ENCODE measurements at places on chromosomes 7 and 10.

DNA sequence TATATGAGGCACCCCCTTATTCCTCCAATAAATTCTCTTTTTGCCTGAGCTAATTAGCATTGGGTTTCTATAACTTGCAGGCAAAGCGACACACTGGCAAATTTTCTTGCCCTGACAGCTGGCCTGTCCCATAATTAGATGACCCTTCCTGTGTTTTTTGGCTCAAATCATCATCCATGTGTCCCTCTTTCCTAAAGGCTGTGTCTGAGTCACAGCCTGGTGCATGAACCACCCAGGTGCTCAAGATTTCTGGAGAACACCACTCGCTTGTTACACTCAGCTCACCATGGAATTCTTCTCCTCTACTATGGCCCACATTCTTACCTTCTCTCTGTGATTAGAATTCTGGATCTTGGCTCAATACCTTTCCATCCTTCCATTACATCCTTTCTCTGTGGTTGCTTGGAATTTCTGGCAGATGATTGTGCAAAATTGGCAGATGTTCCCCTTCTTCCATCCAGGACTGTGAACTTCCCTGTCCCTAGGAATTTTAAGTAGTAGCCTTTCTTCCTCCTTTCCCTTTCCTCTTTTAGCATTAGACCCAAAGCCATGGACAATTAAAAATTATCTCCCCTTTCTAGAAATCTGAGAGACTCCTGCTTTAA is 116.0 kb upstream of the ANKRD1 start:
- peak; percentile 60 for DNase-seq

- DNase-seq = no peak
Observed at GRCh38 chr10:20492447-20492846, 404.7 kb downstream of the NEBL start.

DNA sequence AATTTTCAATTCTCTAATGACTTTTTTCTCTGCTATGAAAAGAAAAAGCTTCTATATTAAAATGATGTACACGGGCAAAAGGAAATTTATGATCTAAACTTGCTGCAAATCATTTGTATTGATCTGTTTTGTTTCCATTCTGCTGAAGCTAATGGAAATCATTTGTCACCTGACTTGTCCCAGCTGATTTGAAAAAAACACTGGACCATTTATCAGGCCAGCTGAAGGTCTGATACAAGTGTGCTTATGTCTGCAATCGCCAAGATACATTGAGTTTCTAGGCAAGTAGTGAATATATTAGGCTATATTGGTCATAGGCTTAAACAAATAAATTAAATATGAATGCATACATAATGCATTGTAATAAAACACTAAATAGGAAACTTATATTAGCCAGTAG is 1309.7 kb downstream of the REEP3 start:
- no peak for DNase-seq

GRCh38 chr7:22116451-22117030 is 170.8 kb upstream of the CDCA7L start:
- DNase-seq = peak; percentile 23

- no peak for DNase-seq
Observed at GRCh38 chr7:88775838-88776237, 16.3 kb downstream of the ZNF804B start.

- DNase-seq = no peak
Observed at GRCh38 chr7:77205706-77206105, 6.1 kb upstream of the FGL2 start.

DNA sequence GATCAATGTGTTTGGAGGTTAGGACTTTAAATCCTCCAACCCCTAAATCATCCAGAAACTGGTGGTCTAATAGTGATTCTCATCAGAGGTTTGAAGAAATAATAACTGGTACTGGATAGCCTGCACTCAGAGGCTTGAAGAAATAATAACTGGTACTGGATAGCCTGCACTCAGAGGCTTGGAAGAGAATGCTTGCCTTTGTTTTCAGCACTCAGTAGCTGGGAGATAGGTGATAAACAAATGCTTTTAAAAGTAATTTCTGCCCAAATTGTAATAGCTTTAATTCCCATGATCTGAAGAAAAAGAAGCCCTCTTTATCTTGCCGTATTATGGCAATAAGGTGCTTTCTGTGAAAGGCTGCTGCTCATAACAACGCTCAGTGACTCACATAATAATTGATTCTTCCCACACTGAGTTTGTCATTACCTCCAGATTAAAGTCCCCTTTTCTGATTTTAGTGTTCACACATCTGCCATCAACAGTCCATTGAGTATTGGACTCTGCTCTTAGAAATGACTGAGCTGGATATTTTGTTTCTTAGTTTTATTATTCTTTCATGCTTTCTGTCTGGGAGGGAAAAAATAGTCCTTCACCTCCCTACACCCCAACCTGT is 112.3 kb upstream of the PHYHIPL start:
- no peak for DNase-seq

GRCh38 chr7:93030605-93031225 is 87.1 kb downstream of the SAMD9 start:
- DNase-seq = peak; percentile 27

GRCh38 chr7:147496209-147496608 is 1094.4 kb upstream of the C7orf33 start:
- no peak for DNase-seq

GRCh38 chr7:108455551-108455997 is 662 bp downstream of the NRCAM start:
- no peak for DNase-seq

- no peak for DNase-seq
Observed at GRCh38 chr10:79074732-79075131, 6.0 kb downstream of the ZMIZ1 start.

- no peak for DNase-seq
Observed at GRCh38 chr7:95976369-95977060, 204.2 kb downstream of the DYNC1I1 start.

DNA sequence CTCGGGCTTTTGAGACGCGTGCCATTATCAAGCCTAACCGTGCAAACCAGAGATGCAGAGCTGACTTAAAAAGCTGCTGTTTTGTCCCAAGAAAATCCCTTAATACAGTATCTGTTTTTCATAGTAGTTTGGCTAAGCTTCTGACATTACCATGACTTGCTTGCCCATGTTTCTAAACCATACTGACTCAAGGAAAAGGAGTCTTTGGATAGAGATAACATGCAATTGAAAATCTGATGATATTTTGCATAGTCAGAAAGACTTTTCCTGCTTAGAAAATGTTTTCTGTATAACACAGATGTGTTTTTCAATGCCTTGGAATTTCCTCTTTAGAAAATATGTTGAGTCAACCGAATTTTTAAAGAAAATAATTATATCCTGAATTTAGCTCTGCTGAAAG is 21.5 kb upstream of the AKR1E2 start:
- peak; percentile 18 for DNase-seq

GRCh38 chr7:44811093-44811492 is 14.6 kb downstream of the PPIA start:
- DNase-seq = no peak

- DNase-seq = no peak
Observed at GRCh38 chr7:127153315-127153714, 99.4 kb downstream of the GRM8 start.

- no peak for DNase-seq
Observed at GRCh38 chr10:25336330-25336729, 161.5 kb downstream of the GPR158 start.

GRCh38 chr7:159084069-159084801 is 60.4 kb downstream of the VIPR2 start:
- DNase-seq = no peak

DNA sequence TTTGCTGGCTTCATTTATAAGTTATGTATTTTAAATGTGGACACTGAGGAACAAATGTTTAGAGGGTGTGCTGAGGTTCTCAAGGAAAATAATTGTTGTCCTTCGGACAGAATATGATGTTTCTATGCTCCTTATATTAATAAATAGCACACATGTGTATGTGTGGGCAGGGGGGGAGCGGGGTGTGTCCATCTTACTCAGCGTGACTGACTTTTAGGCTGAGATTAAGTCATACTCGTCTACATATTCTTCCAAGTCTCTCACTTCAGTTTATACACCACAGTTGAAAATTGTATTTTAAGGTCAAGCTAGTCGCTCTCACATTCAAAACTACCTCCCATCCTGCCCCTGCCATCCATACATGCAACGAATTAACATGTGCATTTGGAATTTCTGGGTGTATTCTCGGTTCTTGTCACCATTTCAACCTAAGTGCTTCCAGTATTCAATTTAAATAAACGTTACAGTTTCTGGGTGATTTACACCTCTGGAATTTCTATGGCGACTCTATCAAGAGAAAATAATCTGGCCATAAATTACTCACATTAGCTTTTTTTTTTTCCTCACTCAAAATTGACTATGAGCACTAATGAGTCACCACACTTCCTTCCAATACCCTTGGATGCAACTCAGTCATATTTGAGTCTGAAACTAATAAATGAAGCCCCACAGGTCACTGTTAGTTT is 3.3 kb downstream of the PCDH15 start:
- DNase-seq = peak; percentile 73

- no peak for DNase-seq
Observed at GRCh38 chr10:117662126-117662525, 119.6 kb downstream of the EMX2 start.

DNA sequence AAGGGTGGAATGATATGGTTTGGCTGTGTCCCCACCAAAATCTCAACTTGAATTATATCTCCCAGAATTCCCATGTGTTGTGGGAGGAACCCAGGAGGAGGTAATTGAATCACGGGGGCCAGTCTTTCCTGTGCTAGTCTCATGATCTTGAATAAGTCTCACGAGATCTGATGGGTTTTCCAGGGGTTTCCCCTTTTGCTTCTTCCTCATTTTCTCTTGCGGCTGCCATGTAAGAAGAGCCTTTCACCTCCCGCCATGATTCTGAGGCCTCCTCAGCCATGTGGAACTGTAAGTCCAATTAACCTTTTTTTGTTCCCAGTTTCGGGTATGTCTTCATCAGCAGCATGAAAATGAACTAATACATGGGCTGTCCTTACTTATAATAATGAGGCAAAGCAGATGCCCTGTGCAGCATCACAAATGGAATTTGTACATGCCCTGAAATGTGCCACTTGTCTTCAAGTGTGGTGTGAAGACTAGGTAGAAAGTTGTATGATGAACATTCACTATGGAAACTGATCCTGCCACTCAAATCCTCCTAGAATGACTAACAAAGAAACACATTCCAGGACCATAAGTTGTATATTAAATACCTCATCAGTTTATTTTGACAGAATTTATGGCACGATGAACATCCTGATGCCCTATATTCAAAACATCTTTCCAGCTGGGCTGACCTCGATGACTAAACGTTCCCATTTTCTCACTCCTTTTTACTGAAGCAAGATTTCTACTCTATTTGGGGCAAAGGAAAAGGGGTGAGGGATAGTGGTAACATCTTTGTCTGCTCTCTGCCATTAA is 122.8 kb upstream of the CTTNBP2 start:
- DNase-seq = peak; percentile 14

DNA sequence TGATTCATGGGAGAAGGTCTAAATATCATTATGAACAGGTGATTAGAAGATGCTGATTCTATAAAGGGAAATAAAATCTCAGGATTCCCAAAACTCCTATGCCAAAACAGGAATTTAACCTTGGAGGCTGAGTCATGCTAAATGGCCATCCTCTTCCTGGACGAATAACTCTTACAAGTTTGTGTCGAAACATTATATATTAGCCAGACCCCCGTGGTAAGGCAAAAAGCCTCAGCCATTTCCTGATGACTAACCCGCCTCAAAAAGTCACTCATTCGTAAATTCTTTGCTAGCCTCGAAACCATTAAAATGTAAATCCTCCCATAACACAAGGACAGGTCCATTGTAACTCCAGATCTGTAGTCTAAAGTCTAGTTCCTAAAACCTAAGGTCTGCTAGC is 32.0 kb downstream of the CUL2 start:
- peak; percentile 95 for DNase-seq

- no peak for DNase-seq
Observed at GRCh38 chr7:115226410-115226809, 304.5 kb downstream of the MDFIC start.

Measured in astrocyte (in vitro differentiated cells and primary cell).